Posterior cingulate gyrus (tissue), 11 donors: ENCODE measurements at places on chromosomes 6 and 20.

DNA sequence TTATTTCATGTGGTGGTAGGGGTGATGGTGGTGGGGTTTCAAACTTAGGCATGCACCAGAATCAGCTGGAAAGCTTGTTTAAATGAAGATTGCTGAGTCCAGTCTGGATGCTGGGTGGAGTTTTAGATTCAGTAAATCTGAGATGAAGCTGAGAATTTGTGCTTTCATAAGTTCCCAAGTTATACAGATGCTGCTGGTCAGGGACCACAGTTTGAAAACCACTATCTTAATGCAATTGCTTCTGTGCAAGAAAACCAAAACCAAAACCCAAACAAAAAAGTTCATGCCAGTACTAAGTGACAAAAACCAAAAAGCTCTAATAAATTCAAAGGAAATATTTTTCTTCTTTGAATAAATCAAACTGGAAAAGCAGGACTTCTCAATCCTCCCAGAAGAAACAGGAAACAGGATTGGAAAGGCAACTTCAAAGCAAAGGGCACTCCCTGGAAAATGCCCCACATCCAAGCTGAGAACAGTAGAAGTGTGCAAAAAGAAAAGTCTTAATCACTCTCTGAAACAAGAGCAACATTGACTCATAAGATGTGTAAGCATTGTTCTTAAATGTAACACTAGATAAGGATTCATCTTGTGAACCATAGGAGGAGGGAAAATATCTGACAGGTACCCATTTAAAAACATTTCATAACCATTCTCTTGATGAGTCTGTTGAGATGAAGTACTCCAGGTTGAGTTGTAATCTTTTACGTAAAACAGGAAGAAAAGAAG is 481.5 kb upstream of the HSF2 start:
- DNase-seq = no peak

DNA sequence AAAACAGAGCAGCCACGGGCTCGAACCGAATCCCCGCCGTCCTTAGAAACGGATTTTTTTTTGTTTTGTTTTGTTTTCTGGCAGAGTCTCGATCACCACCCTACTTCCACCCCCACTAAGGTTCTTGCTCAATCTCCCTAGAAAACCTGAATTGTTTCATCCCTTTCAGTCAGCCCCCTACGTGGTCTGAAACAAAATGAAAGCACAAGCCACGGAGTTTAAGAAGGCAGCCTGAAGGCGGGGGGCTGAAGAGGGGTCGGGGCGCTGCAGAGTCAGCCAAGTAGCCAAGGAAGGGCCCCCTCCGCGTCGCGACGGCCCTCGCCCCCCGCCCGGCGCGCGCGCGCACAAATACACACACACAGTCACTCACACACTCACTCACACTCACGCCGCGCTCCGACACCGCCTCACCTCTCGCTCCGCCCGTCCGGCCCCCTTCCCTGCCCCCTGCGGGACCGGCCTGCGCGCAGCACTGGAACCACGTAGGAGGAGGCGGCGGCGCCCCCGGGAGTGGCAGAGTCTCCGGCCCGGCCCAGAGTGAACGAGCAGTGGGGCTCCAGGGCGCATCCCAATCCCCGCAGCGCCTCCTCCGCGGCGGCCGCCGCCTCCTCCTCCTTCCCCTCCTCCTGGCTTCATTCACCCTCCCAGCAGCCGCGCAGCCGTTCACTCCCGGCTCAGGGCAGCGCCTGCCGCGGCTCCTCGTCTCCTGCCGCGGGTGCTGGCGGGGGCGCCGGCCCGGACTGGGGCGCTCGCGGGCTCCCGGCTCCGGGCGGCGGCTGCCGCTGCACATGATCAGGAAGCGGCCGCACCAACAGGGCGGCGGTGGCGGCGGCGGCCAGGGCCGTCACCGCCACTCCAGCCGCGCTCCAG is 1.4 kb downstream of the ATXN1 start:
- DNase-seq = peak; percentile 95

DNA sequence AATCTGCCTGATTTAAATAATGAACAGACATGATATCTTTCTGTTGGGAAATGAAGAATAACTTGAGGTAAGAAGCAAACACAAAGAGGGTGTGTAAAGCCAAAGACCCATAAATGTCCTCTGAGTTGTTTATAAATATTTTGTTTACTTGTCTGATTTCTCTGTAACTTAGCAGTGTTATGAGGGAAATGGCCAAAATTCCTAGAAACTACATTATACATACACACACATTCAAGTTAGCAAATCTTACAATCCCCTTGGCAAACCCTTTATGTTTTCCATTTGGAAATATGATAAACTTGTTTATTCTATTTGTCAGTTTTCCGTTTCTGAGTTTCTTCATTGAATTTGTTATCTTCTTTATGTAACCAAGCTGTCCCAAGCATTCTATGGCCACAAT is 81.4 kb upstream of the TCF21 start:
- no peak for DNase-seq

DNA sequence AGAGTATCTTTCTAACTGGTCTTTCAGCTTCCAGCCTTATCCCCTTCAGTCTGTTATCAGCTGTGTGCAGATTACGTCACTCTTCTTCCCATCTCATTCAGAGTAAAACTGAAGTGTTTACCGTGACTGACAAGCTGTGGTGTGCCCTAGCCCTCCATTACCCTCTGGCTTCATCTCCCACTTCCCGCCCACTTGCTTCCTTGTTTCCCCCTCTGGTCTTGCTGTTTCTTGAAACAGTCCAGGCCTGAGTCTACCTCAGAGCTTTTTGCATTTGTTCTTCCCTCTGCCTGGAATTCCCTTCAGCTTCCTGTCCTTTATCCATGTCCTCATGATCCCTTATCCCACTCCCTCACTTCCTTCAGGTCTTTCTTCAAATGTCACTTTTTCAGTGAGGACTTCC is 66.9 kb downstream of the CARMIL1 start:
- DNase-seq = no peak

DNA sequence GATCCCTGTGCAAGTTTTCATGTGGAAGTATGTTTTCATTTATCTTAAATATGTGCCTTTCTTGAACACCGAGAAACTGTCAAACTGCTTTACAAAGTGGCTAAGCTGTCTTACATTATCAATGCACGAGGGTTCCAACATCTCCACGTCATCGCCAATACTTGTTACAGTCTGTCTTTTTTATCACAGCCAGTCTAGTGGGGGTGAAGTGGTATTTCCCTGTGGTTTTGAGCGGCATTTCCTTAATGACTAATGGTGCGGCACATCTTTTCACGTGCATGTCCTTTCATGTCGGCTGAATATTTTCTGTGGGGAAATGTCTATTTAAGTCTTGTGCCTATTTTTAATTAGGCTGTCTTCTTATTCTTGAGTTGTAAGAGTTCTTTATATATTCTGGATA is 280.4 kb downstream of the FOXC1 start:
- DNase-seq = no peak

- DNase-seq = no peak
These were observed 36.5 kb downstream of the ZBTB46 start for GRCh38 chr20:63794614-63795013.

GRCh38 chr6:40912158-40912946 is 126.7 kb downstream of the UNC5CL start:
- DNase-seq = peak; percentile 39

DNA sequence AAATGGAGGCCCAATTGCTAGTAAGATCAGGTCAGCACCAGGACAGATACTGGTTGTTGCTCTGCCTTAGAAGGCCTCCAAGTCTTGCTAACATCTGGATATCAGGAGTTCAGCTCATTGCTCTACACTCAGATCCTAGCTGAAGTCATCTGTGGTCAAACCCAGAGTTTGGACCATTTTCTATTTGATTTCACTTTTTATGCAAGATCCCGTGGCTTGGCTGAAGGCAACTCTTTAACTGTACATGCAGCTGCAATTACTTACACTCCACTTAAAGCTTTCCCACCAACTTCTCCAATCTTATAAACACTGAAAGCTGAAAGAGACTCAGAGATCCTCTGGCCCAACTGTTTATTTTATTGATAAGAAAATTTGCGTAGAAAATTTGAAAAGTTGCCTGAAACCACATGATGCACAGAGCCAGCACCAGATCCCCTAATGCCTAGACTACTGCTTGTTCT is 2.7 kb downstream of the SLC17A2 start:
- DNase-seq = no peak

DNA sequence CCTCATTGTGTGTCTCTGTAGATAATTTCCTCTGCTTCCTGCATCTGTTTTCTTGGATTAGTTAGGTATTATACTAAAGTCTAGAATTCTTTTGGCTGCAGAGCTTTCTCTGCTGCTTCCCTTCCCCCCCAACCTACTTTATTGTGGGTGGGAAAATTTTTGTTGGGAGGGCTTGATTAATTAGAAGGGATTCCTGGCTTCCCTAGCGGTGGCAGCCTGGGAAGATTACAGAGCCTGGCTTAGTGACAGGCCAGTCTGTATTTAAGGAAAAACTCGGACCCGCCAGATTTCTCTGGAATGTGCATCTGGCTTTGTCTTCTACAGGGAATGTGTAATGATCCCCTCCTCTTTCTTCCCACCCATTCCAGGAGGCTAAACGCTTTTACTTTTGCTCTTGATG is 31.2 kb downstream of the SLX4IP start:
- DNase-seq = no peak

DNA sequence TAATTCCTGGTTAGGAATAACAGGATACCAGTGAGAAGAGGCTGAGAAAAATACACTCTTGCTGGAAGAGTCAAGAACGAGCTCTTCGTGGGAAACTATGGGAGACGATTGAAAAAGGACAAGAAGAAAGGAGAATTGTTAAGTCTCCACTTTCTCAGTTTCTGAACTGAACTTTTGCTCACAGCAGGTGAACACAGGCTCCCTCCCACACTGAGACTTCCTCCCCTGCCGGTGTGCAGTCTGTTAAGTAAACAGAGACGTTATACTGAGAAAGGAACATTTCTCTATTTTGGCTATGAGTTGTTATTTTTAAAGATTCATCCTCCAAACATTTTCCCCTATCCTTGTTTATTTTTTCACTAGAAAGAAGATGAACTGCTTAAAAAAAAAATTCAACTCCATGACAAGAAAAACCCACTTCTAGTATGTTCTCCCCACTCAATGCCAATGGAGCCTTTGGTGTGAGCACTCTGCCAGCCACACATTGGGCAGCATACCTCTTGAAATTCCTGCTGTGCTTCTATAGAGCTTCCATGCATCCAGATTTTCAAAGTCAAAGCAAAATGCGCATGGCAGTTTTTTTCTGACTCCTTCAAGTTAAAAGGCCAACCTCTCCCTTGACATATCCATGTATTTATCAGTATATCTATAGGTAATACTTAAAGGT is 250.5 kb downstream of the ESR1 start:
- DNase-seq = no peak

GRCh38 chr6:41712651-41713103 is 22.7 kb downstream of the TFEB start:
- DNase-seq = peak; percentile 86

GRCh38 chr6:131257104-131257503 is 121.8 kb downstream of the AKAP7 start:
- no peak for DNase-seq

DNA sequence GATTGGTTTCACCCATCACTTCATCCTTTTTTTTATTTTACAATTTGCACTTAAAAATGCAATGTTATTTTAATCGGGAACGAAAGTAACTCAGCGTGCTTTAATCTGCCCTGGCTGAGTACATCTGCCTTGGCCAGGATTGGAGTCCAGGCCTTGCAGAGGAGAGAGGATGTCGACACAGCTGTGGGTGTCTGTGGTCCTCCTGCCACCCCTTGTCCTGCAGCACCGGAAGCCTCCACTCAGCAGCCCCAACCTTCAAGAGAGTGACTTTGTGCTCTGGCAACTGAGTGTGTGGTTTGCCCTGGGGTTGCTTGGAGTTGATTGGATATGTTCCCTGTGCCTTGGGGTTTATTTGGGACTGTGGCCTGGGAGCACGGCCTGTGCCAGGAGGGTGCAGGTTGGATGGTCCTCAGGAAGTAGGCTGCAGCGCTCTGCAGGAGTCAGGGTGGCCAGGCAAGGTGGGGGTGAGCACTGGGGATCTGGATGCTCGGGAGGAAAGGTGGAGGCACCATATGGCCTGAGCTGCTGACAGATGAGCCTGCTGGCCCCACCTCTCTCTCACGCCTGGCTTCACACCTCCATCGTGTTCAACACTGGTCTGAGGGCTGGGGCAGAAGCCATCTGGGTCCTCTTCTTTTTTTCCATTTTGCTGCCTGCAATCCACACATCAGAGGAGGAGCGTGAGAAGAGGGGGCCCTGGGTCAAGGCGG is 4.3 kb downstream of the MYT1 start:
- DNase-seq = no peak

- no peak for DNase-seq
These were observed 1.6 kb upstream of the UCKL1 start for GRCh38 chr20:63957690-63958441.

- DNase-seq = no peak
These were observed 2.1 kb upstream of the PPP1R18 start for GRCh38 chr6:30688569-30688968.

DNA sequence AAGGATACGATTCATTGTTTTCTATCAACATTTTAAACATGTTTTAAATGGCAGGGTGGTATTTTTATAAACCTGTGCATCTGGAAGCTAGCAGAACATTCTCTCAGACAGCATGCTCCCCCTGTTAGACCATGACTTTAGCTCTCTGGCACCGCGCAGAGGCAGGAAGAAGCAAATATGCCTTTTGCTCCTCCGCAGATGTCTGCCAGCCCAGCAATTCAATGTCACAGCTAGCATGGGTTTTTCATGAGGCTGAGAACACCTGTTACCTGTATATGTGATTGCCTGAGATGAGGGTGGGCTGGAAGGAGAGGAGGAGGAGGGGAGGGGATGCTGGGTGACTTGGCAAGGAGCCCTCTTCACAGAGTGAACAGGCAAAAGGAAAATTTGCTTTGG is 6.7 kb downstream of the MTCH1 start:
- peak; percentile 91 for DNase-seq

DNA sequence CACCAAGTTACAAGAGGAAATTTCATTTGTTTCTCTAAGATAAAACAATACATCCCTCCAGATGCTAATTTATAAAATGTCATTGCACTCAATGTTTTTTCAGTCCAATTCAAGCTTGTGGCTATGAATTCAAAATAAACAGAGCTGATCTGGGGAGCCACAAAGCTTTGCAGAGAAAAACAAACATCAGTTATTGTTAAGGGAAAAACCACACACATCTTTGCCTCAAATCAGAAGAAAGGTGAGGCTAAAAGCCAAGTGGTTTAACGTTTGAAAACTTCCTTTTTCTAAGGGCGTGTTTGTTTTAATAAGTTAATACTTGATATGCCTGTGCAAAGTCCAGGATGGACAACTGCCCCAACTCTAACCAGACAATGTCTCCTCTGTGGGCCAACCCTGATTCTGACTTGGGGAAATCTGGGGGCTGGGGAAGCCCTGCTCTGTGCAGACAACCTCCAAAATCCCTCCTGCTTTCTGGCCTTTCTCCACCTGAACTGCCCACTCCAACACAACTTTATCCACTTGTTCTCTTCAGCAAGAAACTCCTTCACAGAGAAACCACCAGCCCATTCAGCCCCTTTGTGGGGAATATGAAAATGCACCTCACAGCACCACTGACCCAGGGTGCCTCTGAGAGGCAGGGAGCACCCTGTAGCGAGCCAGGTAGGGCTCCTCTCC is 44.6 kb upstream of the NT5E start:
- DNase-seq = no peak

GRCh38 chr20:50628853-50629669 is 62.3 kb downstream of the RIPOR3 start:
- no peak for DNase-seq

GRCh38 chr6:138357928-138358327 is 19.8 kb upstream of the SMIM28 start:
- no peak for DNase-seq
